ENCODE measurements at places on chromosomes 4 and X. TPM values are rescaled to one million over a fixed set of nuclear protein-coding genes. Genes with fewer than 3 reads are reported as not detected.
A peak's percentile ranks its signal among the peaks of the same experiment; 100 is the strongest.

Gene SPARCL1
- total RNA-seq: not detected

- DNase-seq: peak; percentile 33
These were observed 130.2 kb downstream of the CHRDL1 start for GRCh38 chrX:110665223-110666002.

DNA sequence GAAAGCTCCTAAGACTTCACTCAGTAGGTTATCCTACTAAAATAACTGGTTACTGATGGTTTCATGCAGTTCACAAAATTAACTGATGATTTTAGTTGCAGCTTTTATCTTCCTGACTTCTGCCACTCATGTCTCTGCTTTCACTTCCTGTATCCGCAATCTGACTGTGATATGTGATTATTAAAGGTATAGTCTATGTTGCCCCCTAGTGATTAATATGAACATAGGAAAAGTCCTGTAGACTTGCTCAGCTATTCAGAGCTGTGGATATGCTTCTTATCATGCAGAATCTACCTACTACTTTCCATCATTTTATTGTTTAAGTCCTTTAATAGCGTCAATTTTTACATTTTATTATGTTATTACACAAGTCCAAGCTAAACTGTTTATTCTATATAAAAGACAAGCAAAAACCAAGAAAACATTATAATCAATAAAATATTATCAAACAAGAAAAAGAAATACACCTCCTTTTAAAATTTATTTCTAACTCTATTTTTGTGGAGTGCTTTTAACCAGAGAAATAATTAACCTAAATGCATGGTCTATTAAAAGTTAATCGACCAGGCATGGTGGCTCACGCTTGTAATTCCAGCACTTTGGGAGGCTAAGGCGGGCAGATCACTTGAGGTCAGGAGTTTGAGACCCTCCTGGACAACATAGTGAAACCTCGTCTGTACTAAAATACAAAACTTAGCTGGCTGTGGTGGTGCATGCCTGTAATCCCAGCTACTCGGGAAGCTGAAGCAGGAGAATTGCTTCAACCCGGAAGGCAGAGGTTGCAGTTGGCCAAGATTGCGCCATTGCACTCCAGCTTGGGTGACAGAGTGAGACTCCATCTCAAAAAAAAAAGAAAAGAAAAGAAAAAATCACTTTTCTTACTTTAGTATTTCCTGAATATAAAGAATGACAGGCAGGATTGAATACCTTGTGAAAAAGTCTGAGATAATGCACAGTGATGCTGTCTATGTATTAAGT is 40.4 kb upstream of the TLR2 start:
- DNase-seq: no peak

DNA sequence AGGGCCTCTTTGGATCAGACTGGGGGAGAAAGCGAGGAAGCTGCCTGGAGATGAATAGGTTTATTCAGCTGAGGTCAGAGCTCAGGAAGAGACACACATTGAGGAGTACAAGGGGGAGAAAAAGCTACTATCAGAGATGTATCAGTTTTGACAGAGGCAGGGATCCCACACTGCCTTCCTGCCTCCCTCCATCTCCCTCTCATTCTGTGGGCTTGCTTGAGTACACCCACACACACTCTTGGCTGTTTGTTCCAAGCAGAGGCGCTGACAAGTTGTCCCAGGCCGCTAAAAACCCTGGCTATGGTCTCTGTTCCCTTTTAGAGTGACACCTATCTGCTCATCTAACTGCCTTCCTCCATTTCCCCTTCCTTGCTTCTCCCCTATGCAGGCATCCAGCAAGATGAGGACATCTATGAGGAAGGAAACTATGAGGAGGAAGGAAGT is 5.2 kb downstream of the TSPYL2 start:
- no peak for DNase-seq

DNA sequence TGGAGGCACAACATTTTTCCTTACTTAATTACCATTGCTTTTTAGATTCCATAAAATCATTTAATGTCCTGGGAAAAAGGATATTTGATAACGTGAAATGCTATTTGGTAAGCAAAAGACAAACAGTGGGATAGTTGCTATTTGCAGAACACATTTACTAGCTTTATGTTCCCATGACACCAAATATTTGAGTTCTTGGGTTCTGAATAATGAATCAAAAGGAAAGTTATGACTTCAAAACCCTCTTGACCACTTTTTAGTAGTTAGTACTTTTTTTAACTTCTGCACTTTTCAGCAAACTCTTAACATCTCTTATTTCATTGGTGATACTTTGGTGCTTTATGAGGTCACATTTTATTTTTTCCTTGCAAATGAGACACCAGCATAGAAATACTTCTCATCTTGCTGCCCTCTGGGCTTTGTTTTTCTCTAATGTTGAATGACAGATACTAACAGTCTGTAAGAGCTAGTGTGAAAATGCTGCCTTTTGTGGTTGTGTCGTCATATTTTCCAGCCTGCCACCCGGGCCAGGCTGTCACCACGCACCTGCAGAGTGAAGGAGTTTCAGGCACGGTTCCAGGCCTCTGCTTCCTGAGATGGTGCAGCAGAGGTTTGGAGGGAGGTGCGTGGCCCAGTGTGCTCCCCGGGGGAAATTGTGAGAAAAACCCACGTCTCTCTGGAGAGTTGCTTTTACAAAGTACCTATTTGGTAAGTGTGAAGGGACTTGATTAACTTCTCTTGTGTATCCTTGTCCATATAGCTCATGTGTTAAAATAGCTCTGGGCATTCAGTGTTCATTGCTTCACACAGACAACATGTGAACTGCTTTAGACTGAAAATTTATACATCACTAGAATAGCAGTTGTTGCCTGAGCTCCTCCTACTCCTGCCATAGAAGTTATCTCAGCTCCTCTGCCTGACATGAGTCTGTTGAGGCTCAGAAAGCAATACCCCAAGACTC is 34.7 kb downstream of the MSL3 start:
- no peak for DNase-seq

DNA sequence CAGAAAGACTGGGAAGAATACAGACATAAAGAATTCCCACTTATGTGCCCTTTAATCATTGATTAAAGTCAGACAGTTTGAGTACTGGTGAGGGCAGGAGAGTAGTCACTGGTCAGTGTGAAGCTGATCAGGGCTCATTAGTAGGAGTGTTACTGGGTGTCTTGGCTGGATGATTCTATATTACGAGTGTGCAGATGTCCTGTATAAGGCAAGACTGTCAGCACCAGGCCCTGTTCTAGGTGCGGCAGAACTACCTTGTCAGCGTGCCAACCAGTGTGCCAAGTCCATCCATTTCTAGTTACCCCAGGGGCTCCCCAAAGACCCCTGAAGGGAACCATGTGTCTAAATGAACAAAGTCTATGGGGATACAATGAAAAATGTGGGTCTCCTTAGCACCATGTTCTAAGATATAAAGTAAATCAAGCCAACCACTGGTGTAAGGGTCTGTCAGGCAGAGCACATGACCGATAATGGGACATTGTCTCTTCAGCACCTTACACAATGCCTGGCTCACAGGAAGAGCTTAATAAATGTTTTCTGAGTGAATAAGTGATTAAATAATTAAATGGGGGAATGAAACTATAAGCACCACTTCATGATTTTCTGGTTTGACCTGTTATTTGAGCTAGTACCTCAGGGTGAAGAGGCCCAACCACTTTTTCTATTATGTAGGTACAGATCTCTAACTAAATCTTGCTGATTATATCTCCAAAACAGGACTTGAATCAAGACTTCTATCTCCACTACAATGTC is 205.0 kb downstream of the CAMK2D start:
- no peak for DNase-seq

GRCh38 chrX:14506866-14507265 is 22.5 kb upstream of the GLRA2 start:
- no peak for DNase-seq

GRCh38 chrX:13664020-13664419 is 11.1 kb downstream of the TCEANC start:
- no peak for DNase-seq

- DNase-seq: no peak
These were observed 170.1 kb upstream of the ATOH1 start for GRCh38 chr4:93658443-93658842.

- DNase-seq: no peak
These were observed 73.0 kb downstream of the SEC24D start for GRCh38 chr4:118762730-118763477.

Gene DMP1
- total RNA-seq: not detected

All from MG63 (cell line).